Naive thymus-derived CD4-positive, alpha-beta T cell (primary cell): ENCODE measurements at places on chromosomes 4 and X. TPM values are rescaled to one million over a fixed set of nuclear protein-coding genes. Genes with fewer than 3 reads are reported as not detected.
A peak's percentile ranks its signal among the peaks of the same experiment; 100 is the strongest.

Gene FOXR2
- total RNA-seq, result not detected

Gene TEX13B
- not detected for total RNA-seq

Gene AREG
- 30.5 TPM for total RNA-seq

Gene RXFP1
- total RNA-seq, result not detected

Gene TMEM47
- total RNA-seq, result not detected

Gene SPOCK3
- total RNA-seq, result not detected

- no peak overlapping the region for H3K4me3 ChIP-seq
- no peaks in the 10 kb centered on the region for H3K36me3 ChIP-seq
Observed at GRCh38 chrX:37371578-37371991, 22.4 kb downstream of the PRRG1 start.

GRCh38 chrX:41480508-41481260 lies 33.5 kb downstream of the NYX start:
- no peak overlapping the region for H3K27ac ChIP-seq
- DNase-seq, result no peak
- no peaks in the 10 kb centered on the region for H3K27me3 ChIP-seq
- no peaks in the 10 kb centered on the region for H3K36me3 ChIP-seq
- H3K4me1 ChIP-seq, result no peaks in the 10 kb centered on the region
- no peak overlapping the region for H3K4me3 ChIP-seq

- H3K4me1 ChIP-seq, result peaks cover 53% of the 10 kb centered on the region
- no peak for DNase-seq
- no peak overlapping the region for H3K4me3 ChIP-seq
- peak overlapping the region; percentile 44 for H3K27ac ChIP-seq
Observed at GRCh38 chrX:154718616-154719015, 32.3 kb downstream of the GAB3 start.

GRCh38 chr4:66741081-66741480 lies 804.2 kb downstream of the CENPC start:
- H3K4me1 ChIP-seq, result no peaks in the 10 kb centered on the region
- H3K27ac ChIP-seq, result no peak overlapping the region
- DNase-seq, result no peak
- H3K27me3 ChIP-seq, result no peaks in the 10 kb centered on the region
- no peaks in the 10 kb centered on the region for H3K36me3 ChIP-seq

- no peaks in the 10 kb centered on the region for H3K36me3 ChIP-seq
- DNase-seq, result peak; percentile 4
- no peaks in the 10 kb centered on the region for H3K4me1 ChIP-seq
- no peak overlapping the region for H3K4me3 ChIP-seq
- no peak overlapping the region for H3K27ac ChIP-seq
- no peaks in the 10 kb centered on the region for H3K27me3 ChIP-seq
Observed at GRCh38 chrX:107025545-107025944, 25.5 kb upstream of the MORC4 start.
